Activated naive CD4-positive, alpha-beta T cell treated with anti-CD3 and anti-CD28 coated beads for 36 hours (primary cell): ENCODE measurements at places on chromosomes 12 and 14. TPM values are rescaled to one million over a fixed set of nuclear protein-coding genes. Genes with fewer than 3 reads are reported as not detected.

Gene MAP3K9
- 6.9 TPM for total RNA-seq

Gene GALNT9
- 0.86 TPM for total RNA-seq

Gene HOXC10
- total RNA-seq, result not detected

Gene TSPAN19
- not detected for total RNA-seq

Gene AMIGO2
- 19.6 TPM for total RNA-seq

Gene TAS2R14
- total RNA-seq, result 0.36 TPM

Gene RASSF8
- 0.81 TPM for total RNA-seq

- DNase-seq, result no peak
- peaks cover 48% of the 10 kb centered on the region for H3K36me3 ChIP-seq
- H3K4me1 ChIP-seq, result peaks cover 7% of the 10 kb centered on the region
- H3K27me3 ChIP-seq, result no peaks in the 10 kb centered on the region
Observed at GRCh38 chr12:122558745-122559641, 31.9 kb downstream of the KNTC1 start.

DNA sequence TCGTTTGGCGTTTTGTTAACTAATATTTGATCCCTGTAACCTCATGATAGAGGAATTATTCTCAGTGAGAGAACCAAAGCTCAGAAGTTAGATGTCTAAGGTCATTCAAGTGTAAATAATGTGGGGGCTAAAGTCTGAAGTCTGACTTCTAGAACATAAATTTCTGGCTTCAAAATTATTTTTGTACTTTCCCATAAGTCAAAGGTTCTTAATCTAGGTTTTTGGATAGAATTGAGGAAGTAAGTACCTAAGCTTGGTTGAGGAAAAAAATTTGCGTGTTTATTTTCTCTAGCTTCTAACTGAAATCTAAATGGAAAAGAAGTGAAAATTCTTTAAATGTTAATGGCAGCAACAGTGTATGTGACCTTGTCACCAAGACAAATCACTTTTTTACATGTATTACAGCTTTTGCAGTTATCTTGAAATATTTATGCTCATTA is 2.3 kb downstream of the LARP4 start:
- peaks cover 23% of the 10 kb centered on the region for H3K4me1 ChIP-seq
- peak overlapping the region; percentile 99 for H3K4me3 ChIP-seq
- peaks cover 16% of the 10 kb centered on the region for H3K36me3 ChIP-seq
- no peak for DNase-seq

DNA sequence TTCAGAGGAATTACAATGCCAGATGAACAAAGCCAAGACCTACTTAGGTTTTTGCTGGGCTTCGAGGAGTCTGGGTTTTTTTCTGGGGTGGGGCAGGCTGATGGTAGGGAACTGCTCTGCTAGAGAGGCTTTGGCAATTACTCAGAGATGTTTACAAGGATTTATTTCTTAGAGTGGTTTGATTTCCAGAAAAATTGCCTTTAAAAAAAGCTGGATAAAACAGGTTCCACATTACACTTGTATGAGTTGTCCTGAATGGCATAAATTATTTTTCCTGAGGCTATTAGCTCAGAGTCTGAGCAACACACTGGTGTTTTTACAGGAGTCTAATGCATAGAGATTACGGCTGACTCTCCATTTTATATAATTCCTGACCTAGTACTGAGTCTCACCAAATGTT is 118.5 kb upstream of the FRMD6 start:
- no peak overlapping the region for H3K4me3 ChIP-seq
- no peak overlapping the region for H3K27ac ChIP-seq
- no peak for DNase-seq

- no peaks in the 10 kb centered on the region for H3K27me3 ChIP-seq
- no peak overlapping the region for H3K4me3 ChIP-seq
- peaks cover 47% of the 10 kb centered on the region for H3K4me1 ChIP-seq
- no peak for DNase-seq
- H3K27ac ChIP-seq, result no peak overlapping the region
Observed at GRCh38 chr12:94980577-94980976, 22.9 kb downstream of the NDUFA12 start.

DNA sequence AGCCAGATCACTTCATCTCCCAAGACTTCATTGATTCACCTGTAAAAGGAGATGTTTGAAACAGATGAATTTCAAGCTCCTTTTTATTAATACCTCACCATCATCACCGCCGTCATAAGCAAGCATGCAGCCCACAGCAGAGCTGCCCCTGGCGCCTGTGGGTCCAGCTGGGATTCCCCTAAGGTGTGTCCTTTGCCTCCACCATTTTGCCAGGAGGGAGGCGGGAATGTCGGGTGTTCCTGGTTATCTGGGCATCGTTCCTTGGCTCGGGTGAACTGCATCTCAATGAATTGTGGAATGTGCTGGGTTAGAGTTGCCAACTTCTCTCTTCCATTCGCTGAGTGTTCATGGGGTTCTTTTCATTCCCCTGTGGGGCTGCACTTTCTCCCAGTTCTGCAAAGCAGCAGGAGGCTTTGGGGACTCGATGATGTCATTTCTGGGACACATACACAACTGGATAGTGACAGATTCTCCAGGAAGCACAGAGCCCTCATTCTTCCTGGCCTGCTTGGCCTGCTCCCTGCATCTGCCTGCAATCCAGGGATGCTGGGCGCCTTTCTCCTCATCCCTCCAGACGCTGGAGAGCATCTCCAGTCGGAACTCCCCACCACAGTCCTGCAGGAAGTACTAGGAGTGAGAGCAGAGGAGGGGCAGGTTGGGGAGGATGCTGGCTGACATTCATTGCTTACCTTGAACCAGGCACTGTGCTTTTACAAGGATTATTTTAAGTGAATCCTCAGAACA is 10.1 kb downstream of the CCND2 start:
- peaks cover 98% of the 10 kb centered on the region for H3K4me1 ChIP-seq
- peak overlapping the region; percentile 19 for H3K4me3 ChIP-seq

DNA sequence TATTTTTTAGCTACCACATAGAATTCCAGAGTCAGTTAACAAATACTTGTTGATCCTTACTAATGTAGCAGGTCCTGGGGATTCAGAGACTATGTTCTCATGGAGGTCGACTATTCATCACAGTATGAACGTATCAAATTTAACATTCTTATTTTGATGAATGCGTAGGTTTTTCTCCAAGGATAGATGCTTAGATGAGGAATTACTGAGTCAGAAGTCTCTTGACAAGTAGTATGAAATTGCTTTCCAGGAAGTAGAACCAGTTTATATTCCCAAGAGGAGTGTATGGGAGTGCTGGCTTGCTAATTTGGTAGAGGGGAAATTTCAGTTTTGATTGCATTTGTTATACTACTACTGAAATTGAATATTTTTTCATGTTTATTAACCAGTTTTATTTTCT is 42.8 kb upstream of the CRADD start:
- no peak overlapping the region for H3K27ac ChIP-seq
- H3K27me3 ChIP-seq, result peaks cover 2% of the 10 kb centered on the region
- DNase-seq, result no peak
- no peak overlapping the region for H3K4me3 ChIP-seq
- no peaks in the 10 kb centered on the region for H3K4me1 ChIP-seq
- no peaks in the 10 kb centered on the region for H3K36me3 ChIP-seq

DNA sequence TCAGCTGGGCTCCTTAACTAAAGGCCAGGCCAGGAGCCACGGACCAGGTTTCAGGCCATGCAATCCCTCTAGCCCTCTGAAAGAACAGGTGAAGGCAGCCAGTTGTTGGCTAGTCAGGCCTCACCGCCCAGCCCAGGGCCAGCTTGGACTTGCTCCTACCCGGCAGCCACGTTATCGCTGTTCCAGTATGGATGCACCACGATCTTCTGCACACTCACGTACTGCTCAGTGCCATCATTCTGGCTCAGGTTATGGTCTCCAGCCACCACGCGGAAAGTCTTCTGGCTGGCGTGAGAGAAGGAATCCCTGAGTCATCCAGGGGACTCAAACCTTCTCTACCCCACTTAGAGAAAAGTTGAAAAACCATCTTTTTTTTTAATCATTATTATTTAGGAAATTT is 4.1 kb downstream of the CELA1 start:
- H3K27me3 ChIP-seq, result no peaks in the 10 kb centered on the region
- no peaks in the 10 kb centered on the region for H3K36me3 ChIP-seq
- DNase-seq, result no peak
- no peak overlapping the region for H3K4me3 ChIP-seq
- peaks cover 15% of the 10 kb centered on the region for H3K4me1 ChIP-seq
- H3K27ac ChIP-seq, result no peak overlapping the region

GRCh38 chr12:40711121-40711520 is 18.9 kb downstream of the CNTN1 start:
- H3K27ac ChIP-seq, result no peak overlapping the region
- no peaks in the 10 kb centered on the region for H3K27me3 ChIP-seq
- H3K4me1 ChIP-seq, result no peaks in the 10 kb centered on the region
- no peaks in the 10 kb centered on the region for H3K36me3 ChIP-seq

GRCh38 chr14:36505892-36506731 is 13.9 kb downstream of the NKX2-1 start:
- H3K36me3 ChIP-seq, result no peaks in the 10 kb centered on the region
- DNase-seq, result no peak
- H3K27me3 ChIP-seq, result peaks cover 76% of the 10 kb centered on the region
- H3K4me1 ChIP-seq, result peaks cover 26% of the 10 kb centered on the region
- no peak overlapping the region for H3K4me3 ChIP-seq

GRCh38 chr12:5923751-5924150 is 21.3 kb downstream of the ANO2 start:
- H3K36me3 ChIP-seq, result no peaks in the 10 kb centered on the region
- no peak overlapping the region for H3K27ac ChIP-seq
- peaks cover 12% of the 10 kb centered on the region for H3K27me3 ChIP-seq
- H3K4me3 ChIP-seq, result no peak overlapping the region

GRCh38 chr14:27061299-27061698 is 463.5 kb upstream of the NOVA1 start:
- no peaks in the 10 kb centered on the region for H3K36me3 ChIP-seq
- no peaks in the 10 kb centered on the region for H3K27me3 ChIP-seq
- no peak overlapping the region for H3K27ac ChIP-seq
- no peaks in the 10 kb centered on the region for H3K4me1 ChIP-seq
- H3K4me3 ChIP-seq, result no peak overlapping the region

DNA sequence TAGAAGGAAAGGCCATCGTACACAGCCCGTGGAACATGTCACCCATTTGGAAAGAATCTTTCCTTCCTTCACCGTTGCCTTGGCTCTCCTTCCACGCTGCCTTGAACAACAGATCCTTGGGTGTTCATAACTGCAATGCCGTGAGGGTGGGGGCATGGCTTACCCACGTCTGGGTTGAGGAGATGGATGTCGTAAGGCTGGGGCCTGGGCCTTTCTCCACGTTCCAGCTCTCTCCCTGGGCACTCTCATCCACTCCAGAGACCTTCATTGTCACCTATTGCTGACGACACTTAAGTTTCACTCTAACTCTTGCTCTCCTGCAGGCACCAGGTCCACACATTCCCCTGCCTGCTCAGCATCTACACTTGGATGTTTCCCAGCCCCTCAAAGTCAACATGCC is 19.4 kb downstream of the ANO2 start:
- H3K4me3 ChIP-seq, result no peak overlapping the region
- no peak for DNase-seq
- H3K4me1 ChIP-seq, result no peaks in the 10 kb centered on the region
- H3K27me3 ChIP-seq, result peaks cover 12% of the 10 kb centered on the region
- H3K36me3 ChIP-seq, result no peaks in the 10 kb centered on the region

DNA sequence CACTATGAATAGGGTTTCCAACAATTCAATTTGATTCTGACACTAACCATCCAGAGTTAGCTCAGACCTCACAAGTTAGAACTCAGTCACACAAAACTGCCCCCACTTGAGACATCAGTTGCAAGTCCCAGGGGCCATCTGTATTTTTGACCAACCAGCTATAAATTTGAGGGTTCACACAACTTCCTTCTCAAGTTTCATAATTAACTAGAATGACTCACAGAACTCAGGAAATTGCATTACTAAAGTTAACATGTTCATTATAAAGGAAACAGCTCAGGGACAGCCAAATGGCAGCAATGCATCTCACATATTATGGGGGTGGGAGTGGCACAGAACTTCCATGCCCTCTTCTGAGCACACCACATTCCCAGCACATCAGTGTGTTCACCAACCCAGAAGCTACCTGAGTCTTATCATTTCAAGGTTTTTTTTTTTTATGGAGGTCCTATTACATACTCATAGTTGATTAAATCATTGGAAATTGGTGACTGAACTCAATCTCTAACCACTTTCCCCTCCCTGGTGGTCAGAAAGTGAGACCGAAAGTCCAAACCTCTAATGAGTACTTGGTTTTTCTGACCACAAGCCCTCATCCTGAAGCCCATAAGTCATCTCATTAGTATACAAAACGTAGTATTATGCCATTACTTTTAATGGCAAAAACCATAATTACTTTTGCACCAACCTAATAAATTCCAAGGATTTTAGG is 1721.5 kb upstream of the SEL1L start:
- no peak overlapping the region for H3K4me3 ChIP-seq
- no peaks in the 10 kb centered on the region for H3K36me3 ChIP-seq
- no peak for DNase-seq
- H3K27me3 ChIP-seq, result no peaks in the 10 kb centered on the region

DNA sequence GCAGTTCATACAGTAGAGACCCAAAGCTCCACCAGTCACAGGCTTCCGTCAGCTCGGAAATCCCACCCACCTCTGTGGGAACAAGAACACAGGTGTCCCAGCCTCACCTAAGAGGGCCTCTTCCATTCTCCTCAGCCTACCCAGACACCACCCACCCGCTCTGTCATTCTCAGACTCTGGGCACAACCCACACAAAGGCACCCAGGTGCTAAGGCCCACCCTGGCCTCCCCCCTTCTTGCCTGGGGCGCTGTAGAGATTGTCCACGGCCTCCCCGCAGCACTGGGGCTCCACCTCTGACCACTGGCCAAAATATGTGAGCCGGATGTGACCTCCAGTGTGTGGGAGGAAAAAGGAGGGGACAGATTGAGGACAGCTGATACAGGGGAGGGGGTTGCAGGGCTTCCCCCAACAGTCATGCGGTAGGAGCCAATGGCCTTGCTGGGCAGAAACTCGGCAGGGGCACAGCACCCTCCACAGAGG is 14.2 kb downstream of the RPS6KL1 start:
- H3K27ac ChIP-seq, result no peak overlapping the region
- H3K4me3 ChIP-seq, result no peak overlapping the region
- H3K4me1 ChIP-seq, result peaks cover 5% of the 10 kb centered on the region
- no peak for DNase-seq

DNA sequence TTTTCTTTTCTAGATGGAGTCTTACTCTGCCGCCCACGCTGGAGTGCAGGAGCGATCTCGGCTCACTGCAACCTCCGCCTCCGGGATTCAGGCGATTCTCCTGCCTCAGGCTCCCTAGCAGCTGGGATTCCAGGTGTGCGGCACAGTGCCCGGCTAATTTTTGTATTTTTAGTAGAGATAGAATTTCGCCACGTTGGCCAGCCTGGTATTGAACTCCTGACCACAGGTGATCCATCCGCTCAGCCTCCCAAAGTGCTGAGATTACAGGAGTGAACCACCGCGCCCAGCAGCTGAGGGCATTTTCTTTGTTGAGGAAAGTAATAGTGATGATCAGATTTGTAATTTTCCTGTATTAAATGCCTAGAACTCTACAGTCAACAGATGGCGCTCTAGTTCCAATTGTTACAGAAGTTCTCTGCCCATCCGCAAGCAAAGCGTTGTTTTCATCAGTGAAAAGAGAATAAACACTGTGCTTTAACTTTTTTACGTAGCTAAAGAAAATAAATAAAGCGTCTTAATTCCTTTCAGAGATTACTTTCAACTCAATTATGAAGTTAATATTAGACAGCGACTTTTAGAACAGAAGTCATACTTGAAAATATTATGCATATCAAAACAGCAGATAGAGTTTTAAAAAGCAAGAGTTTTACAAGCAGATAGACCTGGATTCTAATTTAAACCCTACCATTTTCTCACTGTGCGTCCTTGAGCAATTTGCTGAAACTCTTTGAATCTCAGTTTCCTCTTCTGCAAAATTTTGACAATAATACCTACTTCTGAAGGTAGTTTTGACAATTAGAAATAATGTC is 335.1 kb downstream of the DUSP6 start:
- H3K4me3 ChIP-seq, result no peak overlapping the region
- DNase-seq, result peak; percentile 48
- H3K4me1 ChIP-seq, result peaks cover 5% of the 10 kb centered on the region
- no peak overlapping the region for H3K27ac ChIP-seq
- H3K36me3 ChIP-seq, result no peaks in the 10 kb centered on the region
